ENCODE measurements at places on chromosomes 16 and 17.

- DNase-seq = no peak
Measured at GRCh38 chr17:55322453-55322985, 57.8 kb downstream of the HLF start.

DNA sequence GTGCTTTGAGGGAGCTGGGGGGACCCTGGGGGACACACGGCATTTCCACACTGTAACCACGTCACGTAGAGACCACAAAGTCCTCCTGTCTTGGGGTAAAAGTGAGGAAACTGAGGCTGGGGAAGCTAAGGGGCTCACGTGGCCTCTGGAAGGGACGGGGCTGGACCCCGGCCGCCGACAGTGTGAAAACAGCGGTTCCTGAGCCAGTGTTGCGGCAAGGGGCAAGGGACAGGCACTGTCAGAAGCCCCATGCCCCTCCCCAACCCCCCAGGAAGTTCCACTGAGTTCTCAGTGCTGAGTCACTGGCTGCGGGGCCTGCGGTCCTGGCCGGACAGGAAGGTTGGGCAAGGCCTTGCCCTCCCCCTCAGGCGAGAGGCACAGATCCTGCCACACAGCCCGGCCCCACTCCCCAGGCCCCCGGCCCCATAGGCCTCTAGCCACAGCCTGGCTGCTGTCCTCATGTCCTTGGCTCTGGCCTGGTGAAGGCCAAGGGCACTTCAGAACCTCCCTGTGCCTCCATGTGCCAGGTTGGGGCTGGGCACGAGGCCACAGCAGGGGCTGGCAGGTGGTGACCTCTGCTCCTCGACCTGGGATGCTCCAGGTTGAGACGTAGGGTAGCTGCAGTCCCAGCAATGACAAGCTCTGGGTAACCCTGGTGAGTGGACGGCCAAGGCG, 5.0 kb upstream of the CCDC57 start:
- DNase-seq = no peak

- DNase-seq = no peak
Measured at GRCh38 chr17:79855331-79856124, 16.3 kb upstream of the CBX4 start.

DNA sequence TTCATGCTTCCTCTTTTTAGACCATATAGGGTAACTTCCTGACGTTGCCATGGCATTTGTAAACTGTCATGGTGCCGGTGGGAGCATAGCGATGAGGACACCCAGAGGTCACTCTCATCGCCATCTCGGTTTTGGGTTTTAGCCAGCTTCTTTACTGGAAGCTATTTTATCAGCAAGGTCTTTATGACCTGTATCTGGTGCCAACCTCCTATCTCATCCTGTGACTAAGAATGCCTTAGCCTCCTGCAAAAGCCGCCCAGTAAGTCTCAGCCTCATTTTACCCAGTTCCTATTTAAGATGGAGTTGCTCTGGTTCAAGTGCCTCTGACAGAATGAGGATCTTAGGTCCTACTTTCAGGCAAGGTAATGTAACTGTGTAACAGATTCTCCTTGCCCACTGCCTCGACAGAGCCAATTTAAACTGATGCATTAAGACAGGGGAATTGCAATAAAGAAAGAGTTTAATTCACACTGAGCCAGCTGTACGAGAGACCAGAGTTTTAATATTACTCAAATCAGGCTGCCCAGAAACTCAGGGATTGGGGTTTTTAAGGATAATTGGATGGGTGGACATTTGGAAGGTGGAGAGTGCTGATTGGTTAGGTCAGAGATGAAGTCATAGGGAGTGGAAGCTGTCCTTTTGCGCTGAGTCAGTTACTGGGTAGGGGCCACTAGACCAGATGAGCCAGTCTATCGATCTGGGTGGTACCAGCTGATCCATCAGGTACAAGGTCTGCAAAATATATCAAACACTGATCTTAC, 59.9 kb upstream of the ATF7IP2 start:
- no peak for DNase-seq

GRCh38 chr16:19003935-19004334, 20.2 kb downstream of the TMC7 start:
- DNase-seq = no peak

GRCh38 chr17:691423-691822, 23.2 kb downstream of the VPS53 start:
- DNase-seq = no peak

- no peak for DNase-seq
Measured at GRCh38 chr17:75769536-75769935, 4.5 kb upstream of the GALK1 start.

- DNase-seq = no peak
Measured at GRCh38 chr16:86476956-86477534, 33.3 kb upstream of the FOXF1 start.

GRCh38 chr17:5110816-5111215, 862 bp downstream of the ZNF232 start:
- no peak for DNase-seq

- DNase-seq = no peak
Measured at GRCh38 chr16:1839554-1839953, 12.5 kb downstream of the FAHD1 start.

DNA sequence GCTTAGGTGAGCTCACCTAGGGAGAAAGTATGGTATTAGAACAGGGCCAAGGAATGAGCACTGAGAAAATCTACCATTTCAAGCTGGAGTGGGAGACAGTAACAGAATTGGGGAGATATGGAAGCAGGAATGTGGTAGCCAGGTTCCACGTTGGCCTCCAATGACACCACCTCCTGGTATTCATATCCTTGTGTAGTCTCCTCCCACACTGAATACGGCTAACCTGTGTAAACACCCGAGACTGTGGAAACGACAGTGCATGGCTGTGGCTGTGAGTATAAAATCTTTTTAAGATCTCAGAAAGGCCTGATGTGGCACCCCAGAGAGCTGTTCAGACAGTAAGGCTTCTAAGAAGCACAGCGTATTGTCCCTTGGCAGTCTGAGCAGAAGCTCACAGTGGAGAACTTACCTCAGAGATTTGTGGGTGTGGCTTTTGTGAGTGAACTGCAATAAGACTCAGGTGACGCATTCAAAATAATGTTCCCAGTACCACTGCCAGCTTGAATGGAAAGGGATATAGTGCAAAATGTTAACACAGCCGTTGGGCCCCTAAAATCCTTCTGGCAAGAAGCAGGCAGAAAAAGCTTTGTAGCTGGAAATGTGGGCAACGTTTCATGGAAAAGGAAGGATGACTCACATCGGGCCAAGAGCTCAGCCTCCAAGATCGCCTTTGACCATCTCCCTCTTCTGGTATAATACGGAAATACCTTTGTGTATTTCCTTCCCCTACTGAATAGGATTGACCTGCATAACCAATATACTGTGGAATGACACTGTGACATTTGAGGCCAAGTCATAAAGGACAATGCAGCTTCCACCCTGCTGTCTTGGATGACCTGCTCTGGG, 14.4 kb downstream of the SDR42E1 start:
- no peak for DNase-seq

DNA sequence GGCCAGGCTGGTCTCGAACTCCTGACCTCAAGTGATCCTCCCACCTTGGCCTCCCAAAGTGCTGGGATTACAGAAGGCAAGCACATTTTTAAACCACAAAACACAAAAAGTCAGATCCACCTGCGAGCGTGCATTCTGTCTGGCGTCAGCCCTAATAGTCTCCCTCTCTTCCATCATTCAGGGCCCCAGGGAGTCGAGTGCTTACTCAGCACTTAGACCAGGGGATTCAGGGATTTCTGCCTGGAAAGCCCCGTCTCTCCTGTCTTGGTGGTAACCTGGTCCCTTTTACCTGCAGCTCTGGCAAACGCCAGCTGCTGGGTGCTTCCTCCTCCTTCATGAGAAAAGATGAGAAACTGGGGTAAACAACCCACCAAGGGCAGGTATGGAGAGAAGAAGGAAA, 443.1 kb downstream of the SOX9 start:
- DNase-seq = no peak

GRCh38 chr17:48734333-48735061, 5.9 kb upstream of the HOXB13 start:
- no peak for DNase-seq

GRCh38 chr17:58248955-58249269, 10.5 kb downstream of the LPO start:
- no peak for DNase-seq

- DNase-seq = no peak
Measured at GRCh38 chr16:61403386-61403785, 632.9 kb downstream of the CDH8 start.

DNA sequence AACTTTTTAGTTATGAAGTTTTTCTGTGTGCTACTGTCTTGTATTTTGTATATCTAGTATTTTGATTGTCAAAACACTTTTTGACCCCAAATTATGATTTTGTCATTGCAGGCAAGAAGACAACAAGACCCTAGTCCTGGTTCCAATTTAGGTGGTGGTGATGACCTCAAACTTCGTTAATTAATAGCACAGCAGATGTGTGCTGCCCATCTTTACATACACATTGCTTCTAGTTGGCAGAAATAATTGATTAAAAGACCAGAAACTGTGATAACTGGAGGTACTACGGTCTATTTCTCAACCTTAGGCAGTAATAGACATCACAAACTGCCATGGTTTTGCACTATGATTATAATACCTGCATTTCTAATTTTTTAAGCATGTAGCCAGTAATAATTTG, 11.1 kb upstream of the PHAF1 start:
- DNase-seq = no peak

DNA sequence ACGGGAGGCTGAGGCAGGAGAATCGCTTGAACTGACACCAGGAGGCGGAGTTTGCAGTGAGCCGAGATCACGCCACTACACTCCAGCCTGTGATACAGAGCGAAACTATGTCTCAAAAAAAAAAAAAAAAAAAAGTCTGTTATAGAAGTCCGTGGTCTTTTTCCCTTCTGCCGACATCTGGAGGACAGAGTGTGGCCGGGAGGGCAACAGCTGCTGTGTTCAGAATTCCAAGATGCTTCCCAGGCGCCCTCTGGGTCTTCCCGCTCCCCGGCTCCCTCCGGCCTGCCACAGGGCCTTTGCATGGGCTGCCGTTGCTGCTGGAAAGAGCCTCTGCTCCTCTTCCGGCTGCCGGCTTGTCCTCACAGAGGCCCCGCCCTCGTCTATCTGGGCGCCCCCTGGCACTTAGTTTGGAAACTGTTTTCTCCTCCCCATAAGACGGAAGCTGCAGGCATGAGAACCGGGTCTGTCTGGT, 2.4 kb upstream of the CACNA1H start:
- DNase-seq = no peak

DNA sequence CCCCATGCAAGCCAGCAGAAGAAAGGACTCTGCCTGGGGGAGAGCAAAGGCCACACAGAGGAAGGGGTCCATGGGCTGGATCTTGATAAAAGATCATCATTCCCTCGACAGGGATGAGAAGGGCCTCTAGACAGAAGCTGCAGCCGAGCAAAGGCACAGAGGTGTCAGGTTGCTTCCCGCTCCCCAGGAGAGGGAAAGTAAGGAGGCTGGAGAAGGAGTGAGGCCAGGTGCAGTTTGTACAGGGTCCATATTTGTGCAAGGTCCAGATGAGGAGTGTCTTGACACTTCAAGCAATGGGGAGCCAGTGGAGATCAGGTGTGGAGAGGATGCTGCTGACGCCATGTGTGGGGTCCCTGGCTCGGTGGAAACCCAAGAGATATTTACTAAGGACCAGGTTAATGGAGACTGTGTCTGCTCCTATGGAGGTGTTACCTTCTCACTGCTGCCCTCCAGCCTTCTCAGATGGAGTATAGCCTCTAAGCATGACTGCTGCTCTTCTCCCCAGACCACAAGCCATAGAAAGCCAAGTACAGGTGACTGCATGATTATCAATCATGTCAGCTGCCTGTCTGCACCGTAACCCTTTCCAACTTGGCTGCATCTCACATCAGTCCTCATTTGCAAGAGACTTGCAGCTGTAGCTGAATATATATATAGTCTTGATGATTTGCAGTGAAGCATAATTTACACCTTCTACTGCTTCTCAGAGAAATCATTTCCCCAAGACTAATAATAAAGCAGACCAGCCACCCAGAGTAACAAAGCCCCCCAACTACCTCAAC, 21.1 kb downstream of the GAS7 start:
- DNase-seq = no peak

DNA sequence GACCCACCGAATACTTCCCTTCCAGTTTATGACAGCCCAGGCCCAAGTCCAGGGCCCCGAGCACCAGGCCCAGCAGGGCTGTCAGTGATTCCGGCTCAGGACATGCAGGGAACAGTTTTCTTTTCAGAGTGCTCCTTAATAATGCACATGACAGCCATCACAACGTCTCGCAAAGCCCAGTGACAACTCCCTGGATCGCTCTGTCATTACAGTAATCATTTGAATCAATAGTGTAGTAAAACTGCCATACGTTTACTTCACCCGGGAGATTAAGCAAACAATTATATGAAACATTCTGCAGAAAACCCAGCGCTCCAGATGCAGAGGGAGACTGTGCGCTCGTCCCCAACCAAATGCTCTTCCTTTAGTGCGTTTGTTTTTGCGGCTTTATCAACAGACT, 162.6 kb upstream of the CDH13 start:
- DNase-seq = no peak
